ENCODE measurements at places on chromosomes 3 and 15.

DNA sequence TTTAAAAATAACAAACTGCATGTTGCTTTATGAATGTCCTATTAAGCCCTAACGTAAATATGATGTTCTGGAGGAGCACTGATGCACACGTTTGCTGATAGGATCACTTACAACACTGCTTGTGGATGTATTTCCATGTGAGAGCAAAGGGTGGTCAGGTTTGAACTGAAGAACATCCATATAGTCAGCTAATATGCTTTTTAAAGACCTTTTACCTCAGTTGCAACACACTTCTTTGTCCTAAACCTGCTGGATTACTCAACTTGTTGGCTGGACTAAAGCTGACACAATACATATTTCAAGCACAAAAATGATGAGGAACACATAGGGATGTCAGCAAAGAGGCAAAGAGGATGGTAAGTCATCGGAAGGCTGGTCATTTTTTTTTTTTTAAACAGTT lies 186.6 kb downstream of the TIGIT start:
- no peak for DNase-seq

GRCh38 chr15:42332331-42332730 lies 27.0 kb upstream of the CAPN3 start:
- DNase-seq: no peak

- DNase-seq: no peak
These were observed 32.6 kb downstream of the PSMD6 start for GRCh38 chr3:63990733-63991132.

DNA sequence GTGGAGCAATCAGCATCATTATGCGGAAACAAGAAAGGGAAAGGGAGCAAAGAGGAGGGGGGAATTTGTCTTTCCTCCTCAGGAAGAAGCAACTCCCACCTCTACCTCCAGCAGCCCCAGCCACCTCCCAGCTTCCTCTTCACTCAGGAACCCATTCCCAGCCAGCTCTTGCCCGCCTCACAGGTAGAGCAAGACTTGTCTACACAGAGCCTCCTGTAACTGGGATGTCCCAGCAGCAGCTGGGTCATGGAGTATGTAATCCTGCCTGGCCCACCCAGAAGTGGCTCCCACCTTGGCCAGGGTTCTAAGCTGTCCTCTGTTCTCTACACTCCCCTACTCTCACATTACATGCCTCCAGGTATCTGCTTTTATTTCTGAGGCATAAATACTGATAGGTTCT lies 14.0 kb downstream of the IGDCC3 start:
- no peak for DNase-seq

GRCh38 chr3:99885851-99886250 lies 68.2 kb downstream of the CMSS1 start:
- no peak for DNase-seq

DNA sequence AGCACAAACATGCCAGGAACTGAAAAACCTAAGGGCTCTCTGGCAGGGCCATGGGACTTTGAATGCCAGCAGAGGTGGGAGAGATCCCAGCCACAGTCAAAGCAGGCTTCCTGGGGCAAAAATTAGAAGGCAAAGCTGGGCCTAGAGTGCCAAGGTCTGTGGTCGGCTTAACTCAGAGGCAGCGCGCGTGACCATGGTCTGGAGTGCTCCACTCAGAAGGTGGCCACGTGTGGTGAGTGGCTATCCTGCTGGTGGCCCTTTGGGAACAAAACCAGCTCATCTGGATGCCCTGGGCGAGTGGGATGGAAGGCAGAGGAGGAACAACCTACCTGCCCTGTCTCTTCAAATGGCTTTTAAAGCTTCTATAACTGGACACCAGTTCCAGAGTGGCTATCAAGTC lies 63.1 kb downstream of the OXNAD1 start:
- DNase-seq: no peak

- DNase-seq: no peak
These were observed 21.4 kb downstream of the CCR1 start for GRCh38 chr3:46186471-46187340.

DNA sequence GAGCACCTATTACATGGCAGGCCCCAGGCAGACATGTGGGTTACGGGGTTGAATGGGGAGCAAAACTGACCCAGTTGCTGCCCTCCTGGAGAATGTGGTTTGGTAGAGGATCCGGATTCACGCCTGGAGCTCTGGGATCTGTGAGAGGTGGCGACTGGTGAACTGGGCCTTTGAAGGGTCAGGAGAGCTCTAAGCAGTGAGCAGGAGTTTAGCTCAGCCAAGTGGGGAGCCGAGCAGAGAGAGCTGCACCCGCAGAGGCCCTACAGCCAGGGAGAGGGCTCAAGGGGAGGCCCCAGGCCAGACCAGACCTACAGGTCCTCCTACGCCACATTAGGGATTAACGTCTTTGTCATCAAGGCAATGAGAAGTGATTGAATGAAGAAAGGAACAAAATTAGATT lies 179.8 kb upstream of the TLE3 start:
- no peak for DNase-seq

GRCh38 chr15:88506628-88507027 lies 39.1 kb downstream of the MRPS11 start:
- no peak for DNase-seq

DNA sequence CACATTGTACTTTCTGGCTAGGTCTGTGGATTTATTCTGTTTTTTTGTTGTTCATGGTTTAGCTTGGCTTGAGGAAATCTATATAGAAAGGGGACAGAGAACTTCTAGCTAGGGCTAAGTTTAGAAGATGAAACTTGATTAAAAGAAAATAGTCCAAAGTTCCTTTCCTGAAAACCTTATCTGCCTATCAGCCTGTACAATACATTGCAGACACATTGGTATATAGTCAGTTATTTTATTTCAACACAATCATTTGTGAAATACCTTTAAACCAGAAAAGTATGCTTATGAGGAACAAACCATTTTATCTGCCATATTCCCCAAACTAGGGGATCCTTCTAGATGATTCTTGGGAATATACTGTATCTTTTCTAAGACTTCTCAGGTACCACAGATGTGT lies 147.3 kb upstream of the CGNL1 start:
- DNase-seq: no peak

DNA sequence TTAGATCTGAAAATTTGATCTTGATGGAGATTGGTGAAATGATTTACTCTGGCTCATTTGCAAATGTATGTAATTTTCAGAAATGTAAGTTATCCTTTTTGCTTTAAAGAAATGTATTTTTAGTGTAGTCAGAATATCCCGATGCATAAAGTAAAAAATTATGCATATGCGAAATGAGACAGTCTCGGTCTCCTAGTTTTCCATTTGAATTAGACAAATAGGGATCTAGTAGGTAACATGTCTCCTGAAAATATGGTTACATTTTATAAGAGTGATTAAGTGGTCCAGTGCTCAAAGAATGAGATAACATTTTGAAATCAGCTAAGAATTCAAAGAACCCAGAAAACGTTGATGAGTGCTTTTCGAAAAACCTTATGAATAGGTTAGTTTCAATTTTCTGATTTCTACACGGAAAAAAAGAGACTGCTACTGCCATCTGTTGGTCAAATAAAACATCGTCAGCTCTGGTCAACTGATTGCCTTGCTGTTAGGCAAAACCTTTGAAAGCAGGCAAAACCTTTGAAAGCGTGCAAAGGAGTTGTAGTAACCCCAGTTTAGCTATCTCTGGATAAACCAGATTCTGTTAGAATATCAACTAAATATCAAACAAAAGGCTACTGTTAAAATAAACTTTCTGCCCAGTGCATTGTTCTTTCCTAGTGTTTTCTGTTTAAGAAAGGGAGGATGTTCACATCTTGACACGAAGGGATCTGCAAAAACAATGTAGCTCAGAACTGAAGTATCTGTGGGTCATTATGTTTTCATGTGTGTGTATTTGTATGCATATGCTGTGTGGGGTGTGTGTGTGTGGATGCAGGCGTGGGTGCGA lies 59.3 kb upstream of the CHMP2B start:
- peak; percentile 57 for DNase-seq

DNA sequence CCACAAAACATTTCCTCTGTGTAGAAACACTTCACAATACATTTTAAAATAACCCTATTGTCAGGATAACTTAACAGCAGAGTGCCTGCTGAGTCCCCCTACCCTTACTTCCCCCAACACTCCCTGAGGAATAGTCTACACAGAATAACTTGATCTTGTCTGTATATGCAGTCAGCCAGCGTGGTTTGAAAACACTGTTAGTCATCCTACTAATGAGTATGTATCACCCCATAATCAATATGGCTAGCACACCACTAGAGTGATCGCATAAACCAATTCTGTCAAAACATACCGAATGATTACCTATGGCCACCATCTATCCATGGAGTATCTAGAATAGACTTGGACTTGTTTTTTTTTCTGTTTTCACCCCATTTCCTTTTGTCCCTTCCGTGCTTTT lies 152.7 kb upstream of the NECTIN3 start:
- DNase-seq: no peak

DNA sequence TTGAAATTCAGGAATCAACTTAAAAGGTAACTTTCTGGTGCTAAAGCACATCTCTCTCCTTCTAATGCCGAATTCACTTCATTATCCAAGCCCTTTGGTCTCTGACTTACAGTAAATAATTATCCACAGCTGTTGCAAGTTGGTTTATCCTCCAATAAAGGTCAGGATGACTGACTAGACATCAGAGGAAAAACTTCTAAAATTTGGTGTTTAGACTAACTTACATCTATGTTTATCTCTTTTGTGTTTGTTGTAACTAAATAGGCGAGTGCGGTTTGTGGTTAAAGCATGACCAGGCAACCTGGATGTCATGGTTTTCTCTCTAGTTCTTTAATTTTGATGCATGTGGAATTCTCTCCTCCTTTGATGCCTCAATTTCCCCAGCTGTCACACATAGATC lies 237.4 kb upstream of the LRTM1 start:
- DNase-seq: no peak

DNA sequence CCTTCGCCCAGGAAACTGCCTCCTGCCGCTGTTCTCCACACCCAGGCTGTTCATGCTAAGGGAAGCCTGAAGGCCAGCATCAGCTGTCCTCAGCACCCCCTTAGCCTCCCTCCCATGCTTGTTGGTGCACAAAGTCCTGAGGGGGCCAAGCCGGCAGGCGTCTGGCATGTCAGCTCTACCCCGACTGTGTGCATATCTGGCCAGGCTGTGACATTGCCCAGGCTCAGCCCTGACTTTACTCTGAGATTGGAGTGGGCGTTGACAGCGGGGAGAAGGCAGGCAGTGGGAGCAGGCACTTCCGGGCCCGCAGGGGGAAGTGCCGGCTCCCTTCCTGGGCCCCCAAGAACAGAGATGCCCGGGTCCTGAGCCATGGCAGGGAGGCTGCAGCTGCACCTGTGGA lies 492.2 kb downstream of the AGBL1 start:
- DNase-seq: no peak

DNA sequence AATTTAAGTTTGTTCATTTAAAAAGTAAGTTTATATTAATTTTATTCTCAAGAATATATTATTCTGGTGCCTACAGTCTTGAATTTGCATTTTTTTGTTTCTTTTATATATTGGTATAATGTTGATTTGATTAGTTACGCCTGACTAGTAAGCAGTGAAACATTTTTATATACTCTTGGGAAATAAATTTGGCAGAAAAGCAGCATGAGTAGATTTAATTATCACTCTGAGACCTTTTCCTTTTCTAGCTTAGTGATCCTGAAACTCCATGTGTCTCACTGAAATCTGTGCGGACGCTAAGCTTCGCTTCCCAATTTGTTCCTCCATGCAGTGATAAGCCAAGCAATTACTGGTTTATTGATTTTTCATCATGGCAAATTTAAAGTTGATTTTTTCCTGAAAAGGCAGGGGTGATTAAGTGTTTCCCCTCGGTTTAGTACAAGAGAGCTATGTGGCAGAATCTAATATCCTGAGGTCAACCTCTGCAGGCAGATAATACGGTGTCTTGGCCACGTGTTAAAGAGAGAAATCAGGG lies 87.2 kb upstream of the MLF1 start:
- no peak for DNase-seq

DNA sequence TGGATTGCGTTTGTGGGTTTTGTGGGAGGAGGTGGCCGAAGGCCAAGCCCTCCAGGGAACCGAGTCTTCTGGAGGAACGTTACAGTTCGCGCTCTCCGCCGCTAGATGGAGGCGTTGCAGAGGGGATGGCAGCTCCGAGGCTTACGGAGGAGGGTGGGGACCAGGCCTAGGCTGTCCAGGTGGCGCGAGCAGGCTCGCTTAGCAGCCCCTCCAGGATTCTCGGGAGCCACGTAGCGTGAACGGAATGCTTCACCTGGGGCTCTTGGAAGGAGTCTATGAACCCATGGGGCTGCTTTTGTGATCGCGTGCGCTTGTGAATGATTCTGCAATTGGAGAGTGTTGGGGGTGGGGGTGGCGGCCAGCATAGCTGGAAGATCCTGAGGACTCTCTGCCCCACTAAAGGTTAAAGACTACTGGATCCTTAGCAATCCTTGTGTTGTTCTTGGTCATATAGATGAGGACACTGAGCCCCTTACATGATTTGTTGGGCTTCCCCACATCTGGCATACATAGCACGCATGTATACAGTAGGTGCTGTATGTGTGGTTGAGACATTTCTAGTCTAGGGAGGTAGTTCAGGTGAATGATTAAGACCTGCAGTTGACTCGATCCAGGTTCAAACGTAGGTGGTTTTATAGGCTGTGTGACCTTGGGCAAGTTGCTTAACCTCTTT lies 25.7 kb downstream of the FAM3D start:
- DNase-seq: peak; percentile 79

DNA sequence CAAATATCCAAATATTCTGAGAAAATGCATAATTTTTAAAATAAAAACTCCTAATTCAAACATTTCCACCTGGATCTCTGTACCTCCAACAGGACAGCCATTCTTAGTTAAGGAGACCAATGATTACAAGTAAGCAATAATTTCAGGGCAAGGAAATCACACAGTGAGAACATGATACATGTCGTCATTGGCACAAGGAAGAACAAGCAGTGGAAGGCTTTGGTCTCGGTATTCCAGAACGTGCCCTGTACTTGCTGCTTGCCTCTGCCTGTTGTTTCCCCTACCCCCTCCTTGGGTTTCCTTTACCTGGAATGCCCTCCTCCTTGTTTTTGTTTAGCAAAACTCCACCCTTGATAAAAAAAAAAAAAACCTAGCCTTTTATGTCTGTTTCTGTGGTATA lies 72.8 kb downstream of the PPM1L start:
- no peak for DNase-seq

- DNase-seq: no peak
These were observed 11.5 kb downstream of the KBTBD13 start for GRCh38 chr15:65087873-65088642.

- no peak for DNase-seq
These were observed 133.0 kb upstream of the UMPS start for GRCh38 chr3:124597273-124597672.

- DNase-seq: no peak
These were observed 33.4 kb downstream of the MAGEF1 start for GRCh38 chr3:184678317-184679055.

DNA sequence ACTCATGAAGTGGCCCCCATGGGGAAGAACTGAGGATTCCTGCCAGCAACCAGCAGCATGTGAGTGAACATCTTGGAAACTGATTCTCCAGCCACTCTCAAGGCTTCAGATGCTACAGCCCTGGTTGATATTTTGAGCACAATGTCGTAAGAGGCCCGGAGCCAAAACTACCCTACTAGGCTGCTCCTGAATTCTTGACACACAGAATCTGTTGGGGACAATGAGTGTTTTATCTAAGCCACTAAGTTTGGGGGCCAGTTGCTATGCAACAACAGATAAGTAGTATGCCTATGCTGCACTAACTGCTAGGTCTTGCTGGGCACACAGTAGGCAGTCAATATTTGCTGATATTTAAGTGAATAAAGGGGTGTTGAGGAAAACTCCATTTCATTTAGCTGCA lies 89.9 kb upstream of the CHL1 start:
- DNase-seq: no peak

Measured in T47D (cell line).